Right renal pelvis (tissue), 4 donors: ENCODE measurements at places on chromosomes 13 and 19. TPM values are rescaled to one million over a fixed set of nuclear protein-coding genes. Genes with fewer than 3 reads are reported as not detected.

The PLIN5 gene
- polyA plus RNA-seq, result 2.7 TPM

The KBTBD6 gene
- 21.1 TPM for polyA plus RNA-seq

DNA sequence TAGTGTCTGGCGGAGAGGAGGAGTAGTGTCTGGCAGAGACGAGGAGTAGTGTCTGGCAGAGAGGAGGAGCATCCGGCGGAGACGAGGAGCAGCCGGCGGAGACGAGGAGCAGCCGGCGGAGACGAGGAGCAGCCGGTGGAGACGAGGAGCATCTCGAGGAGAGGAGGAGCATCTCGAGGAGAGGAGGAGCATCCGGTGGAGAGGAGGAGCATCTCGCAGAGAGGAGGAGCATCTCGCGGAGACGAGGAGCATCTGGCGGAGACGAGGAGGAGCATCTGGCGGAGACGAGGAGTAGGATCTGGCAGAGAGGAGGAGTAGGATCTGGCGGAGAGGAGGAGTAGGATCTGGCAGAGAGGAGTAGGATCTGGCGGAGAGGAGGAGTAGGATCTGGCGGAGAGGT lies 18.2 kb downstream of the C13orf46 start:
- no peak for DNase-seq

- DNase-seq, result no peak
These were observed 29.6 kb upstream of the CALM3 start for GRCh38 chr19:46571495-46571894.

The CD33 gene
- polyA plus RNA-seq, result 2.6 TPM

DNA sequence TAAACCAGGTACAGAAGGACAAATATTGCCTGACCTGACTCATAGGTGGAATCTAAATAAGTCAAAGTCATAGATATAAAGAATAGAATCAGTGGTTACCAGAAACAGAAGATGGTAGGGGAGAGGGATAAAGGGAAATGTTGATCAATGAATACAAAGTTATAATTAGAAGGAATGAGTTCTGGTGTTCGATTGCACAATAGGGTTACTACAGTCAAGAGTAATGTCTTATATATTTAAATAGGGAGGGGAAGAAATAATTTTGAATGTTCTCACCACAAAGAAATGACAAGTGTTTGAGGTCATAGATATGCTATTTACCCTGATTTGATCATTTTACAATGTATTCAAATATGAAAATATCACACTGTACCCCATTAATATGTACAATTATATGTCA lies 1541.2 kb downstream of the SLITRK1 start:
- no peak for DNase-seq

The BCAM gene
- 754 TPM for polyA plus RNA-seq
